CD8-positive, alpha-beta T cell (primary cell): ENCODE measurements at places on chromosomes 1 and 21.

GRCh38 chr1:165900576-165901380 is 73.4 kb downstream of the UCK2 start:
- DNase-seq: no peak

DNA sequence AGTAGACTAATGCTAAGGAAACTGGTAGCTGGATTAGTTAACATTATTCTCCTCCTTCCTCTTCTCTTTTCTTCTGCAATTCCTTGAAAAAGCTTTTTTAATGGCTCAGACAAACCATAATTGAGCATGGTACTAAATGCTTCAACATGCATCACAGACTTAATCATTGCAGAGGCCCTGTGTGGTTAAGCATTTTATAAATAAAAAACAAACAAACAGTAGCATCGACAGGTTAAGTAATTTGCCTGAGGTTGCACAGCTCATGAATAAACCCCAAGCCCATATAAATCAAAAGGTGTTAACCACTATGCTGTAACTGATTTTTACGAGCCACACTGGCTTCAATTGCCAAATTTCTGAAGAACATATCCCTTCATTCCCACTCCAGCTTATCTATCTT is 462.1 kb downstream of the LMO4 start:
- DNase-seq: no peak

- DNase-seq: no peak
Measured at GRCh38 chr1:229095325-229095724, 175.6 kb upstream of the RAB4A start.

DNA sequence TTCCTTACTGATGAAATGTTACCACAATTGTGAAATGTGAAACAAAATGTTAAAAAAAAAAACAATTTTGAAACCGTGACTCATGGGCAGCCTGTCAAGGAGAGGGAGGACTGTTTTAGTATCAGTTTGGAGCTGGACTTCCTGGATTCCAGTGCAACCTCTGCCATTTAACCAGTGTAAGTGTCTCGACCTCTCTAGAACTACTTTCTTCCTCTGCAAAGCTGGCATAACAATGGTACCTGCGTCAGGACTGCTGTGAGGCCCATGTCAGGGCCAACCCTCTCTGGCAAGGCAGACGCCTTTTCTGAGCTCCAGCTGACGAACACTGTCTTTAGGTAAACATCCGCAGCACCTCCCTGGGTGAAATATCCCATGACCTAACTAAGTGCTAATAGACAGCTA is 20.9 kb downstream of the URB1 start:
- DNase-seq: no peak
